ENCODE measurements at places on chromosomes 5 and 9.

DNA sequence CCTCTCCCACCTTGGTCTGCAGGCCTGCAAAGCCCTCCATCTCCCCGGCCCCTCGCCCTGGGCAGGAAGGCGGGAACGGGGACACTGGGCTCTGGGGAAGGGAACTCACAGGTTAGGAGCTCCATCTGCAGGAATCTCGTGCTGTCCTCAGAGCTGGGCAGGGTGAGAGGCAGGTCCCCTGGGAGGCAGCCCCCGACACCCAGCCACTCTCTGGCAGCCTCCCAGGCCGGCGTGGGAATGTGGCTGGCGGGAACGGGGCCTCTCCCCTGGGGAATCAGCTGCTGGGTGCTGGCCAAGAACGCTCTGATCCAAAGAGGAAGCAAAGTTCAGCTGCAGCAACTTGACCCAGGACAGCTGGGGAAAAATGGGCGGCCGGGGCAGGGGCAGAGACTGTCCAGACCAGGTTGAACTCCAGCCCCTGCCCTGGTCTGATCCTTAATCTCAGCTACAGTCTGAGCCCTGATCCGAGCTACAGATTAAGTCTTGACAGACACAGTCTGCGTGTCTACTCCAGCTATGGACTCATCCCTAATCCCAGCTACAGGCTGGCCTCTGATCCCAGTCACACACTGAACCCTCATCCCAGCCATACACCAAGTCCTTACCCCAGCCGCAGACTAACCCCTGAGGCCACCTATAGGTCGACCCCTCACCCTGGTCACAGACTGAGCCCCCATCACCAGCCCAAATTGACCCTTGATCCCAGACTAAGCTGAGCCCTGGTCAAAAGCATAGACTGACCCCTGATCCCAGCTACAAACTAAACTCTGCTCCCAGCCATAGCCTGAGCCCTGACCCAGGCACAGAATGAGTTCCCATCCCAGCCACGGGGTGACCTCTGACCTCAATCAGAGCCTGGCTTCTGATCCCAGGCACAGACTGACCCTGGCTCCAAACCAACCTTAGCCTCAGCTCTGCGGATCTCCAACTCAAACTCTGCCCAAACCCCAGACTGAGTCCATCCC is 37.3 kb upstream of the EGFL7 start:
- DNase-seq, result peak; percentile 40

DNA sequence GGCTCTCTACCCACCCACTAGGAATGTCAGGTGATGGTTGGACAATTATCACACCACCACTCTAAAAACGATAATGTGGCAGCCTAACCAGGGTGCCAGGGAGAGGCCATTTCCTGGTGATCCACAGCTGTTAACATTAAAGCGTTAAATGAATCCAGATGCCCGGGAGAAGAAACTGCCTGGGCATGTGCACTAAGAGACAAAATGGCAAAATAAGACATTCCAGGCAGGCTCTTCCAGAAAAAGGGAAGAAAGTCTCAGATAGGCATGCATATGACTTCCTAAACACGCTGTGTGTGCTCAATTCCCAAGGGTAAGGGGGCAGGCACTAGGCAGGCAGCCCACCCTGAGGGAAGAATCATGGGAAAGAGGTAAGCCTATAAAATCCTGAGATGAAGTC is 4.6 kb upstream of the TXN start:
- peak; percentile 67 for DNase-seq

- peak; percentile 16 for DNase-seq
Observed at GRCh38 chr9:130570208-130570607, 9.2 kb upstream of the FUBP3 start.

DNA sequence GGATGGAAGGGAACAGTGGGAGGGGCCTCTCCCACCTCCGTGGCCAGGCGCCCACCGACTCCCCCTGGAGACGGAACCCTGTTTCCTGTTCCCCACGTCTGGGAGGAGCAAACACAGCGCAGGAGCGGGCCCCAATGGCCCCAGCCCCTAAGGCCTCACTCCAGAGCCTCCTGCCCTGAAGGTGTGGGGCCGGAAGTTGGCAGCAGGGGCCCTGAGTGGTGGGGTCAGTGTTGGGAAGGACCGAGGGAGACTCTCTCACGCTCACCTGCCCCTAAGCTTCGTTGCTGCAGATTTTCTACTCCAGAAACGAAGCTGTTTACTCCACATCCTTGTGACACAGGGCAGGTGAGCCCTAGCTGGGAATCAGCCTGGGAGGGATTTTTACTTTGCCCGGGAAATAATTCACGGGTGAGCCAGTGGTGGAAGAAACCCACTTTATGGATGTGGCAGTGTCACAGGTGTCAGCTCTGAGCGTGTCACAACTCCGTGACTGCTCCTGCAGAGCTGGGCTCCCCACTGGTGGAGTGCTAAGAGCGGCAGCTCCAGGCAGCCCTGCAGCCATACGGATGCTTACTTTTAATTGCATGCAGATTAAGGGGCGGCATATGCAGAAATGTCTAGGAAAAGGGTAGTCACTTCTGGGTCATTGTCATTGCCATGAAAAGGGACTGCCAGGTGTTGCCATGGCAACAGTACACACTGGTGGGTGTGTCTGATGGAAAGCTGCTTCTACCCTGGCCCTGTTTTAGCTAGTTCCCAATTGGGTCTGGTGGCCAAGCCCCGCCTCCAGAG is 77.5 kb upstream of the OLFM1 start:
- no peak for DNase-seq

DNA sequence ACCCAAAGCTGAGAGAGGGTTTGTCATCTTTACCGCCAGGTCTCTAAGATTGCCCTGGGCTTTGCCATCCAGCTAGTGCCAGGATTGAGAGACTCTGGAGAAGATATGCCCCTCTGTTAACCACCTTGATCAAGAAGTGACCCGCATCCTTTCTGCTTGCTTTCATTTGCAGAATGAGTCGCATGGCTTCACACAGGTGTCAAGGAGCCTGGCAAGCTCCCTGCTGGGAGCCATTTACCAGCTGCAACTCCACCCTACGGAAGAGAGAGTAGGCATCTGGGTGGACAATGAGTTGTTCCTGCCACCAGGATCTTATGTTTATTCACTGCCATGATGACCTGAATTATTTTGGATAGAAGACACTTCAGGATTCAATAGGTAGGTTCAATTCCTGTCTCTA is 43.0 kb downstream of the HSD17B3 start:
- no peak for DNase-seq

- DNase-seq, result no peak
Observed at GRCh38 chr9:131037335-131038255, 28.6 kb downstream of the LAMC3 start.

DNA sequence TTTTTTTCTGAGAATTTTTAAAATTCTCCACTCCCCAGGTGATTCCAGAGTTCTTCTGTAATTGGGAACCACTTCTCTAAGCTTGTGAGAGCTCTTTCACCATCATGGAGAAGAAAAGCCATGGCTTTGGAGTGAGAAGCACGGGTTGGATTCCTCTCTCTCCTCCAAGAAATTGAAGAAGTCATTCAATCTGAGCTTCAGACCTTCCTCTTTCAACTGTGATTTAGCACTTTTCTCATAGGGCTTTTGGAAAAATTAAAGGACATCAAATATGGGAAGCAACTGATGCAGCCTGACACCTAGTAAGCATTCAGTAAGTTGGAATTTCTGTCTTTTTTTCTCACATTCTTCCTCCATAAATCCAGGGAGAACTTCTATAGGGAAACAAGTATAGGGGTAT is 580.4 kb upstream of the KLF4 start:
- DNase-seq, result no peak

GRCh38 chr5:76299592-76299991 is 103.5 kb upstream of the IQGAP2 start:
- no peak for DNase-seq

GRCh38 chr9:36492865-36493264 is 79.8 kb upstream of the MELK start:
- peak; percentile 14 for DNase-seq

GRCh38 chr5:90495146-90495545 is 20.5 kb downstream of the POLR3G start:
- no peak for DNase-seq

- no peak for DNase-seq
Observed at GRCh38 chr5:57855831-57856230, 373.2 kb upstream of the ACTBL2 start.

GRCh38 chr5:68435611-68436010 is 220.1 kb downstream of the PIK3R1 start:
- DNase-seq, result no peak

DNA sequence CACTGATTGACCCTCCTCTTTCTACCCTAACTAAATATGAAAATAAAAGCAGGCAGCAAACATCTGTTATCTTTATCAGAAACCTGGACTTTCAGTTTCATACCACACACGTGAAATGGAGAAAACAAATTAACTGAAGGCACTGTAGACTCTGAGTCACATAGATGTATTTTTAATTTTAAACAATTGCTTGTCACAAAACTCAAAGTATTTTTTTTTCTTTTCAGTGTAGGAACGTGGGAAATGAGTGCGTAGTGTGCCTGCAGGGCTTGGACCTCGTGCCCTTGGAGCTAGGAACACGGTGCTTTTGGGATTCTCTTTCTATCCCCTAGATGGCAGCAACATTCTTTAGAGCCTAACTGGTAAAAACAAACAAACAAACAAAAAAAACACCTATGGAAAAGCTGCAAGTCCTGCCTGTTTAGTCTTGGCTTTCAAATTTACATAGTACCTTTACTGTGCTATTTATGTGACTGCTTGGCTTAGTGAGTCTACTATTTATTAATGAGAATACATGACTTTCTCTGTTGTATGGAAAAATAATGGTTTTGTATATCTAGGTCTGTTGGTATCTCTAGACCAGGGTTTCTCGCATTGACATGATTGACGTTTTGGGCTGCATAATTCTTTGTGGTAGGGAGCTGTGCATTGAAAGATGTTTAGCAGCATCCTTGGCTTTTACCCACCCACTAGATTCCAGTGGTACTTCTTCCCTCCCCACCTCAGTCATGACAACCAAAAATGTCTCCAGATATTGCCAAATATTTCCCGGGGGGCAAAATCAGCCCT is 16.8 kb upstream of the ACTBL2 start:
- DNase-seq, result peak; percentile 58

- DNase-seq, result peak; percentile 10
Observed at GRCh38 chr5:61623401-61624069, 291.5 kb downstream of the ZSWIM6 start.

GRCh38 chr5:3359642-3360041 is 236.0 kb upstream of the IRX1 start:
- DNase-seq, result no peak

- peak; percentile 51 for DNase-seq
Observed at GRCh38 chr5:176614805-176615478, 5.0 kb upstream of the GPRIN1 start.

DNA sequence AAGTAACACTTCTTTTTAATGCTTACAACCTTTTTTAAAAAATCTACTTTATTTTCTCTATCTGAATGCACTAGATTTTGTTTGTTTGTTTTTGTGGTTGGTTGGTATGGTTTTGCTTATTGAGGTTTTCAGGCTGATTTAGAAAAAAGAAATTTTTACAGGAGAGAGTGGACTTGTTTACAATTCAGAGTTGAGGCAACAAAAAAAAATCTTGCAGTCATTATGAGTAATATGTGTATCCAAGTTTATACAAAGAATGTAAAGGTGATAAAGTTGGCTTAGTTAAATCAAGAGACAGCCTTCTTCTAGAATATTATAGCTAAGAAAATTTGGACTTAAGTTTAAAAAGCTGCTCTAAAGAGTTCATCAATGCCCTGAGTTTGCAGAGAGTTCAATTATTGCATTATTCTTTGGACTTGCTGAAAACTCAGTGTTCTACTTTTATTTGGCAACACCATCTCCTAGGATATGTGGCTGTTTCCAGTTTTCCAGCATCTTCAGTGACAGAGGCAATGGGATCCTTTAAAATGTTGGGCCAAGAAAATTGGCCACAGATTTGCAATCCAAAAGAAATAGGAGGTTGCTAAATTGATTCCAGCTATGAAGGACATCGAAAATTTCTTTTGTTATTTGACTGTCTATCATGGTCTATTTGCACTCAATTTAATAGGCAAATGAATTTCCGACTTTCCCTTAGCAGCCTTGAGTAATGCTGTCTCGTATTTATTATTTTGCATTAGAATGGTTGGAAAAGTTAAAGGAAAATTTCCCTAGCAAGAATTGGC is 10.7 kb downstream of the STK32A start:
- DNase-seq, result no peak

DNA sequence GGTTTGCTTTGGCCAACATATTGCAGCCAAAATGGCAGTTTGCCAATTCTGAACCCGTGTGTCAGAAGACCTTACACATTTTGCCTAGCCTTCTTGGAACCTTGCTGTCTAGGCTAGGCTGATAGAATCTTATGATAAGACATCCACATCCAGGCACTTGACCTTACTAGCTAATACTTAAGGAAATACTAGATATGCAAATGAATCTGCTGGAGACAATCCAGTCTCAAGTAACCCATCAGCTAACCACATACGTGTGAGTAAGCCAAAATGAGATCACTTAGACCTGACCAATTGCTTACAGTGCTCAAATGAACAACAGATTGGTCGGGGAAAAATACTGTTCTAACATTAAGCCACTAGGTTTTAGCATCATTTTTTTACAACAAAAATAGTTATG is 1504.6 kb upstream of the CDH9 start:
- no peak for DNase-seq

GRCh38 chr5:103475629-103476240 is 86.9 kb downstream of the NUDT12 start:
- peak; percentile 58 for DNase-seq

GRCh38 chr9:133044125-133044524 is 13.3 kb downstream of the GTF3C5 start:
- no peak for DNase-seq

DNA sequence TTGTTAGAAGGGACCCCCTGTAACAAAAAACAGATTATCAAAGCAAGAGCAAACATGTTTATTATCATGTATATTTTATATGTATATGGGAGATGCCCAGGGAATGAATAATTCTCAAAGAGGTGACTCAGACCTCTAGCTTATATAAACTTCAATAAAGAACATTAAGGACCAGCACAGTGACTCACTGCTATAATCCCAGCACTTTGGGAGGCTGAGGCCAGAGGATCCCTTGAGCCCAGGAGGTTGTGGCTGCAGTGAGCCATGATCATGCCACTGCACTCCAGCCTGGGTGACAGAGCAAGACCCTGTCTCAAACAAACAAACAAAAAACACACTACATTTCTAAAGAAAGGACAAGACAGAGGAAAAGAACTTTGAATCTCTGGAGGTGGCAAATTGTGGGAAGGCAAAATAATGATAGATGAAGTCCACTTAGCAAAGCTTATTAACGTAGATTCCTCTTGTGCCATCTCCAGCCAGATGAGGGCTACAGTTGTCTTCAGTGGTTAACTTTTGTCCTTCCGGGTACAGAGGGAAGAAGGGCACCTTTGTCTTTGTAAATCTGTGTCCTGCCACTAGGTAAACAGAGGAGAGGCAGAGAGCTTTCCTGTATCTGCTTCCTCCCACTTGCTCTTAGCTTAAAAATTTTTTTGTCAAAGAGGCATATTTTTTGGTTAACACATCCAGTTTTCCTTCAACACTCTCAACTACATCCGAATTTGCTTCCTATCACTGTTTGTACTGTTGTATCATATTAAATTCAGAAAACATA is 7.5 kb upstream of the RFK start:
- no peak for DNase-seq

GRCh38 chr5:107661038-107661649 is 9.6 kb downstream of the EFNA5 start:
- no peak for DNase-seq

GRCh38 chr5:91271999-91272398 is 111.1 kb downstream of the ARRDC3 start:
- no peak for DNase-seq

- no peak for DNase-seq
Observed at GRCh38 chr5:134732819-134733218, 5.5 kb upstream of the CAMLG start.
